Fibroblast of villous mesenchyme (primary cell): ENCODE measurements at places on chromosomes 6 and 20. TPM values are rescaled to one million over a fixed set of nuclear protein-coding genes. Genes with fewer than 3 reads are reported as not detected.
A peak's percentile ranks its signal among the peaks of the same experiment; 100 is the strongest.

- DNase-seq, result no peak
Measured at GRCh38 chr6:35309611-35310264, 12.1 kb downstream of the DEF6 start.

GRCh38 chr20:760751-761417 is 7.4 kb downstream of the SLC52A3 start:
- peak; percentile 12 for DNase-seq

- DNase-seq, result no peak
Measured at GRCh38 chr20:4455301-4455701, 266.4 kb upstream of the PRND start.

DNA sequence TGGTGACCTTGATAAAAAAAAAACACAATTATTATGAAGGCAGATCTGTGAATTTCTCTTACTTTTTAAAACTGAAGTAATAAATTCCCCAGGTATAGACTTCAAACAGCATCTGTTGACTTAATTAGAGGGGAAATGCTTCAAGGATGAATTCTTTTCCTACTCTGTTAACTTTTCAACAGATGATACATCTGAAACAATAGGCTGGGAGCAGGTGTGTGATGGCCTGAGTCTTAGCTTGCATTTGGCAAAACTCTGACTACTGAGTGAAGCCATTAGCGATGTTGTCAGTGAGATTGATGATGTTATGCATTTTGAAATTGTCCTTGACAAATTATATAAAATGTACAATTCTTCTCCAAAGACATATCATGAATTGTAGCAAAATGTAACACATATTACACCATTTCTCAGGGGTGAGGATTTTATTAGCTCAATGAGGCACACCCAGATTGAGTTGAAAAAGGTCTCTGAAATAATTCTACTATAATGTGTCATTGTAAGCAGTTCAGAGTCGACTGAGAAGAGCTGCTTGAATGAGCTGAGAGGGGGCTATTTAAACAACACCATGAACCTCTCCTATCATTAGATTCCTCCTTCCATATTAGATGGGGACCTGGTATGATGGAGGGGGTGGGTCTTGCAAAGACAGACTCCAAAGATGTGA is 39.6 kb upstream of the OGFRL1 start:
- no peak for DNase-seq

Gene SSTR4
- total RNA-seq, result not detected in 2 replicates

Gene CDSN
- total RNA-seq, result not detected in 2 replicates

Gene HLA-DRB1
- total RNA-seq, result not detected in 2 replicates
